ENCODE measurements at places on chromosomes 1 and 21. TPM values are rescaled to one million over a fixed set of nuclear protein-coding genes. Genes with fewer than 3 reads are reported as not detected.

DNA sequence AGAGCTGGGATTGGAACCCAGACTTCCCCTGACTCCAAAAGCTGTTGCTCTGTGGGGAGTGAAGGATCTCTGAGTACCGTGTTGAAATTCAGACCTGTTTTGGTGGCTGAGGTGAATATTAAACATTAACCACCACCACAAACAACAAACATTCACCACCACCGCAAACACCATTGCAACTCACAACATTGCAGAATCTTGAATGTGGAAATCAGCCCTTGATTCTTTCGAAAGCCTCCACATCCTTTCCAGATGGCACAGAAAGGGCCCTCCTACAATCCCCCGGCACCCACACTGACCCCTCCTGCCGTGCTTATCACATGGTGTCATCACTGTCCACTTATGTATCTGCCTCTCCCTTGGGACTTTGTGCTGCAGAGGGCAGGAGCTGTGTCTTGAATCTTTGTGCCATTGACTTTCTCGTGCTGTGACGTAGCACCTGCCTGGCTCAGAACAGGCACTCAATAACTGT lies 1.4 kb downstream of the CDA start:
- DNase-seq: no peak
- peaks cover 8% of the 10 kb centered on the region for H3K4me1 ChIP-seq
- peaks cover 41% of the 10 kb centered on the region for H3K27me3 ChIP-seq
- H3K27ac ChIP-seq: no peak overlapping the region

Gene FGGY
- total RNA-seq: 8.1 TPM

DNA sequence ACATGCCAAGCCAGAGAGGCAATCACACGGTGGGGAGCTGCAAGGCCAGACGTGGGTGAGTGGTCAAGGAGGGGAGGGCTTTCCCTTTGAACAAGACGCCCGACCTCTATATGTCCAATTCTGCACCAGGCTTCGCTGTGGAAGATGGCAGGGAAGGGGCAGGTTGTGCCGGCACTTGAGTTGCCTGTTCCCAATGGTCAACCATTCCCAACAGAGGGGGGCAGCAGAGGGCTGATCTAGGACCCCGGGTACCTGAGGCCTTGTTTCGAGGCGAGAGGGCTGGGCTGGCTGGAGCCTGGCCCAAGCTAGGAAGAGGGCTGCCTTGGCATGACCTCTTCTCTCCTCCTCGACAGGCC lies 64.9 kb downstream of the TMEM53 start:
- peaks cover 2% of the 10 kb centered on the region for H3K27me3 ChIP-seq
- H3K4me1 ChIP-seq: no peaks in the 10 kb centered on the region
- no peak overlapping the region for H3K27ac ChIP-seq
- peak; percentile 65 for DNase-seq
- no peak overlapping the region for H3K4me3 ChIP-seq

Gene OR2T11
- not detected for total RNA-seq

DNA sequence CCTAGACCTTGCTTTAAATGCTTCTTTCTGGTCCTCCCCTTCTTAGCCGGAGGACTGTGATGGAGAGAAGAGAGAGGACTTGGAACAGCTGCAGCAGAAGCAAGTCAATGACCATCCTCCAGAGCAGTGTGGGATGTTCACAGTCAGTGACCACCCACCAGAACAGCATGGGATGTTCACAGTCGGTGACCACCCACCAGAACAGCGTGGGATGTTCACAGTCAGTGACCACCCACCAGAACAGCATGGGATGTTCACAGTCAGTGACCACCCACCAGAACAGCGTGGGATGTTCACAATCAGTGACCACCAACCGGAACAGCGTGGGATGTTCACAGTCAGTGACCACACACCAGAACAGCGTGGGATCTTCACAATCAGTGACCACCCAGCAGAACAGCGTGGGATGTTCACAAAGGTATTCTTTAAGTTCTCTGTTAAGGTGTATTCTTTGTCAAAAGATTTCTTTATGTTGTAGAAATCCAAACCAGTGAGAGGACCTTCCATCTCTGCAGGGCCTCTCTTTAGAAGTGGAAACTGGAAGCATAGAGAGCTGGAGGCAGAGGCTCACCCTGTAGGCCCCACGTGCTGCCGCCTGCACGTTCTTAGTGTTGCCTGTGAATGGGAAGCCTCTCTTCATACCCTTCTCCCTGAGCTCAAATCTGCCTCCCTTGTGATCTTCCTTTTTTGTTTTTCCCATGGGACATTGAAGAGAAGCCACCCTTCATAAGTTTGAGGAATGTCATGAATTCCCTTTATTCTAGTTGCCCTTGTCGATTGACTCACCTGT lies 10.6 kb downstream of the PCNT start:
- H3K4me3 ChIP-seq: no peak overlapping the region
- DNase-seq: no peak
- no peaks in the 10 kb centered on the region for H3K27me3 ChIP-seq
- H3K27ac ChIP-seq: peak overlapping the region; percentile 1

DNA sequence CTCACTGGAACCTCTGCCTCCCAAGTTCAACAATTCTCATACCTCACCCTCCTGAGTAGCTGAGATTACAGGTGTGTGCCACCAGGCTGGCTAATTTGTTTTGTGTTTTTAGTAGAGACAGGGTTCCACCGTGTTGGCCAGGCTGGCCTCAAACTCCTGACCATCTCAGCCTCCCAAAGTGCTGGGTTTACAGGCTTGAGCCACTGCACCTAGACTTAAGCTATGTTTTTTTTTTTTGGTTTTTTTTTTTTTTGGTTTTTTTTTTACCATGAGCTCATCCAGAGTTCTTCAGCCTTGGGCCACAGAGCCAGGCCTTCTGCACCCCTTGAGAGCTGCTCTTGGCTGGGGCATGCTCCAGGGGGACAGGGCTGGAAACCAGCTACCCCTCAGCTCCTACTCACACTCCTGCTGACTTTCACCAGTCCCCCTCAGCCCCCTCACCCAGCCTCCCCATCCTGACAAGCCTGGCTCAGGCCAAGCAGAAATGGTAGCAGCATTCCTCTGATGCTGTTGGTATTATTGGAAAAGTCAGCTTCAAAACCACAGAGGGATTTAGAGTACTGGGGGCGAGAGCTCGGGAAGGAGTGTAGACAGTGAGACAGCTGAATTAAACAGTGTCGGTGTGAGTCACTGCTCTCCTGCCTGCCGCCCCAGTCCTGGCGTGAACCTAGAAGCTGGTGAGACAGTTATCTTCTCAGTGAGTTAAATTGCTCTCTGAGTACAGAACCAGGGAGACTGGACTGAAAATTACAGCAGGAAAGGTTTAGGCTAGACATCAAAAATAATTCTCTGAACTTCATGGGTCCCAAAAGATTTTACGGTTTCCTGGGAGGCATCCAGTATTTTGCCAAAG lies 63.7 kb downstream of the NAV1 start:
- no peak for DNase-seq
- no peaks in the 10 kb centered on the region for H3K4me1 ChIP-seq
- H3K4me3 ChIP-seq: no peak overlapping the region
- H3K36me3 ChIP-seq: no peaks in the 10 kb centered on the region
- H3K27ac ChIP-seq: no peak overlapping the region

Gene AVPR1B
- not detected for total RNA-seq

DNA sequence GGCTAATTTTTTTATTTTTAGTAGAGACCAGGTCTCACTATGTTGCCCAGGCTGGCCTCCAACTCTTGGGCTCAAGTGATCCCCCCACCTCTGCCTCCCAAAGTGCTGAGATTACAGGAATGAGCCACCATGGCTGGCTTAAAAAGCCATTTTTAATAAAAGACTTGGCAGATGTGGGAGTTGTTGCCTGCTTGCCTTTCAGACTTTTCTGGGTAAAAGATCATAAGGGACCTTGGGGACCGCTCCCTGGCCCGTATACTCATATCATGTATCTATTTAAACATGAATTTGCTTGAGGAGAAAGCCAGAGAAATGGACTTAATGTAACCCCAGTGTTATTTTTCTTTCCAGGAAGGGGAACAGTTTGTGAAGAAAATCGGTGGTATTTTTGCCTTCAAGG lies 23.4 kb upstream of the PODN start:
- H3K27ac ChIP-seq: no peak overlapping the region
- H3K4me1 ChIP-seq: no peaks in the 10 kb centered on the region
- no peaks in the 10 kb centered on the region for H3K27me3 ChIP-seq
- no peak for DNase-seq
- H3K4me3 ChIP-seq: no peak overlapping the region

Gene EBNA1BP2
- total RNA-seq: 135 TPM

Gene SELENBP1
- total RNA-seq: not detected

GRCh38 chr1:116020668-116021272 lies 44.5 kb downstream of the SLC22A15 start:
- H3K36me3 ChIP-seq: no peaks in the 10 kb centered on the region
- peak; percentile 82 for DNase-seq
- peaks cover 22% of the 10 kb centered on the region for H3K27me3 ChIP-seq
- H3K27ac ChIP-seq: no peak overlapping the region
- H3K4me3 ChIP-seq: no peak overlapping the region

DNA sequence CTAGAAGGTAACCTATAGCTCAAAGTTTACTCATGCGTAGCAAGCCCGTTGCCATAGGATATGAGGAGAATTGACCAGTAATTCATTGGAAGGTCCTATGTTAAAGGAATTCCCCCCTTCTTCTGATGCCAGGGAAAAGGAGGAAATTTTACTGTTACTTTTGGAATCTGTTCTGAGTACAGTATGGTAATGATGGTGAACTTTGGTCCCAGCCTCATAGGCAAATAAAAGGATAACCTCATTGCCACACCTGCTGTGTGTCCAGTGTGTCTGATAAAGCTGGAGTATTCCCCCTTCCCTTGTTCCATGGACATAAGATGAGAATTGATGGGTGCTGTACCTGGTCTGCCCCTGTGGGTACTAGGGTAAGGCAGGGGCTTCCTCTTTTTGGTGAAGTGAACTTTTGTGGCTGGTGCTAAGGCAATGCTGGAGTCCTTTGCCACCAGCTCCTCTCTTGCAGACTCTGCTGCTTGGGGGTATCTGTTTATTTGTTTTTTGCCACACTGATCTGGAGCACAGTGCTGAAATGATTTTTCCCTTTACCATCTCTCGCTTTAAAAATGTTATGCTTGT lies 22.2 kb downstream of the MPZ start:
- H3K27me3 ChIP-seq: peaks cover 21% of the 10 kb centered on the region
- H3K4me3 ChIP-seq: no peak overlapping the region
- H3K27ac ChIP-seq: no peak overlapping the region
- no peaks in the 10 kb centered on the region for H3K4me1 ChIP-seq

GRCh38 chr1:51957618-51958017 lies 32.9 kb downstream of the RAB3B start:
- peaks cover 11% of the 10 kb centered on the region for H3K27me3 ChIP-seq
- no peak overlapping the region for H3K27ac ChIP-seq
- H3K4me1 ChIP-seq: peaks cover 5% of the 10 kb centered on the region
- DNase-seq: no peak

Gene FCRL3
- 0.05 TPM for total RNA-seq

Gene VWA1
- 5.2 TPM for total RNA-seq

- H3K4me3 ChIP-seq: no peak overlapping the region
- H3K4me1 ChIP-seq: peaks cover 7% of the 10 kb centered on the region
- DNase-seq: no peak
- H3K27me3 ChIP-seq: peaks cover 29% of the 10 kb centered on the region
Observed at GRCh38 chr1:10948463-10948775, 64.0 kb upstream of the TARDBP start.

GRCh38 chr1:38312753-38313152 lies 266.2 kb upstream of the POU3F1 start:
- peaks cover 20% of the 10 kb centered on the region for H3K27me3 ChIP-seq
- H3K27ac ChIP-seq: no peak overlapping the region
- no peak for DNase-seq
- no peaks in the 10 kb centered on the region for H3K4me1 ChIP-seq
- no peaks in the 10 kb centered on the region for H3K36me3 ChIP-seq

Gene KPNA6
- 87.6 TPM for total RNA-seq

Gene TMEM79
- 9.3 TPM for total RNA-seq

Gene SLC25A33
- 11.4 TPM for total RNA-seq

Gene DNASE2B
- total RNA-seq: not detected

Gene SLAMF8
- 1.2 TPM for total RNA-seq

- H3K27me3 ChIP-seq: no peaks in the 10 kb centered on the region
- no peaks in the 10 kb centered on the region for H3K36me3 ChIP-seq
- H3K27ac ChIP-seq: no peak overlapping the region
- no peak for DNase-seq
- no peaks in the 10 kb centered on the region for H3K4me1 ChIP-seq
Observed at GRCh38 chr1:188371295-188371806, 1542.6 kb downstream of the PLA2G4A start.

GRCh38 chr1:242523719-242524570 lies 552 bp downstream of the PLD5 start:
- peaks cover 2% of the 10 kb centered on the region for H3K36me3 ChIP-seq
- no peaks in the 10 kb centered on the region for H3K4me1 ChIP-seq
- no peak overlapping the region for H3K27ac ChIP-seq
- no peak for DNase-seq
- peak overlapping the region; percentile 23 for H3K4me3 ChIP-seq

GRCh38 chr1:8197493-8198282 lies 120.2 kb upstream of the SLC45A1 start:
- H3K27me3 ChIP-seq: peaks cover 7% of the 10 kb centered on the region
- DNase-seq: no peak
- no peaks in the 10 kb centered on the region for H3K36me3 ChIP-seq
- H3K4me3 ChIP-seq: no peak overlapping the region

GRCh38 chr1:101920577-101920976 lies 76.1 kb downstream of the OLFM3 start:
- no peaks in the 10 kb centered on the region for H3K4me1 ChIP-seq
- no peak overlapping the region for H3K27ac ChIP-seq
- no peak for DNase-seq
- no peak overlapping the region for H3K4me3 ChIP-seq
- H3K27me3 ChIP-seq: no peaks in the 10 kb centered on the region
- H3K36me3 ChIP-seq: no peaks in the 10 kb centered on the region

Gene ANGPTL7
- total RNA-seq: not detected

- H3K27me3 ChIP-seq: peaks cover 1% of the 10 kb centered on the region
- no peaks in the 10 kb centered on the region for H3K36me3 ChIP-seq
- no peaks in the 10 kb centered on the region for H3K4me1 ChIP-seq
- no peak overlapping the region for H3K4me3 ChIP-seq
- no peak for DNase-seq
Observed at GRCh38 chr1:170240409-170240808, 94.7 kb downstream of the NTMT2 start.

DNA sequence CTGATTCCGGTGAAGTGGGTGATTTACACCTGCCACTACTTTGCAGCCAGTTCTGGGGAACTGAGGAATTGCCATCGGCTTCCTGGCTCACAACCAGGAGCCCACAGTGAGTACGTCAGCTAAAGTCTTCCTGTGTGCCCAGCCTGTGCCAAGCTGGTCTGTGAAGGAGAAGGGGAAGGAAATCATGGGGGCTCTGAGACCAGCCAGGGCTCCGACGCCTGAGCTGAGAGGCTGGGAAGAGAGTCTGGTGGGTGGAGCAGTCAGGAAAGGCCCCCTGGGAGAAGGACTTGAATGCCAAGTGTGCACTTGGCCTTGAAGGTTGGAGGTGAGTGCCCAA lies 1.2 kb downstream of the LURAP1 start:
- no peak overlapping the region for H3K27ac ChIP-seq
- peaks cover 10% of the 10 kb centered on the region for H3K4me1 ChIP-seq
- peaks cover 2% of the 10 kb centered on the region for H3K36me3 ChIP-seq
- H3K27me3 ChIP-seq: peaks cover 3% of the 10 kb centered on the region

GRCh38 chr1:54850737-54851136 lies 36.3 kb downstream of the DHCR24 start:
- H3K27me3 ChIP-seq: no peaks in the 10 kb centered on the region
- peaks cover 57% of the 10 kb centered on the region for H3K36me3 ChIP-seq
- no peak for DNase-seq
- no peak overlapping the region for H3K4me3 ChIP-seq

- no peak for DNase-seq
- peaks cover 27% of the 10 kb centered on the region for H3K36me3 ChIP-seq
- H3K4me3 ChIP-seq: no peak overlapping the region
- no peak overlapping the region for H3K27ac ChIP-seq
- H3K4me1 ChIP-seq: peaks cover 27% of the 10 kb centered on the region
- no peaks in the 10 kb centered on the region for H3K27me3 ChIP-seq
Observed at GRCh38 chr21:15744926-15745325, 15.1 kb downstream of the USP25 start.

All from activated CD4-positive, alpha-beta T cell treated with anti-CD3 and anti-CD28 coated beads, Interleukin-2, amount 10 ng/mL, durations not matched to agents 24 days and 14 days (primary cell).